Karpas-422 (cell line): ENCODE measurements at places on chromosomes 2 and 18.

- peaks cover 25% of the 10 kb centered on the region for H3K4me1 ChIP-seq
- H3K4me3 ChIP-seq = peak overlapping the region; percentile 87
- H3K27me3 ChIP-seq = no peaks in the 10 kb centered on the region
- H3K27ac ChIP-seq = no peak overlapping the region
- peaks cover 54% of the 10 kb centered on the region for H3K36me3 ChIP-seq
- DNase-seq = peak; percentile 59
Measured at GRCh38 chr18:68713131-68713530, 1.8 kb downstream of the TMX3 start.

DNA sequence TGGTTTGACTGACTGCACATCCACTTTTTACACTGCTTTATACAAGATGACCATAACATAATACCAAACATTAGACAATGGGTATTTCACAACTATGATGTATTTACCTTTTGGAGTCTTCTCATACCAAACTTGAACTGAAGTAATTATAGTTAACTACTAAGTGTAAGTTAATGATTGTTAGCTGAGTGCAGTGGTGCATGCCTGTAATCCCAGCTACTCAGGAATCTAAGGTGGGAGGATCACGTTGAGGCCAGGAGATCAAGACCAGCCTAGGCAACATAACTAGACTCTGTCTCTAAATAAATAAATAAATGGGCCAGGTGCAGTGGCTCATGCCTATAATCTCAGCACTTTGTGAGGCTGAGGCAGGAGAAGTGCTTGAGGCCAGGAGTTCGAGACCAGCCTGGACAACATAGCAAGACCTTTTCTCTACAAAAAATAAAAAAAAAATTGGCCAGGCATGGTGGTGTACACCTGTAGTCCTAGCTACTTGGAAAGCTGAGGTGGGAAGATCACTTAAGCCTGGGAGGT lies 44.9 kb upstream of the ORC2 start:
- H3K4me3 ChIP-seq = no peak overlapping the region
- DNase-seq = no peak
- peaks cover 26% of the 10 kb centered on the region; the same call in 1 of the 2 replicates for H3K36me3 ChIP-seq
- H3K4me1 ChIP-seq = no peaks in the 10 kb centered on the region
- no peak overlapping the region for H3K27ac ChIP-seq
- no peaks in the 10 kb centered on the region for H3K27me3 ChIP-seq

GRCh38 chr2:124804014-124804940 lies 779.2 kb downstream of the CNTNAP5 start:
- no peaks in the 10 kb centered on the region for H3K36me3 ChIP-seq
- H3K4me3 ChIP-seq = no peak overlapping the region
- H3K27ac ChIP-seq = no peak overlapping the region
- H3K27me3 ChIP-seq = no peaks in the 10 kb centered on the region
- peak; percentile 73 for DNase-seq
- H3K4me1 ChIP-seq = no peaks in the 10 kb centered on the region

DNA sequence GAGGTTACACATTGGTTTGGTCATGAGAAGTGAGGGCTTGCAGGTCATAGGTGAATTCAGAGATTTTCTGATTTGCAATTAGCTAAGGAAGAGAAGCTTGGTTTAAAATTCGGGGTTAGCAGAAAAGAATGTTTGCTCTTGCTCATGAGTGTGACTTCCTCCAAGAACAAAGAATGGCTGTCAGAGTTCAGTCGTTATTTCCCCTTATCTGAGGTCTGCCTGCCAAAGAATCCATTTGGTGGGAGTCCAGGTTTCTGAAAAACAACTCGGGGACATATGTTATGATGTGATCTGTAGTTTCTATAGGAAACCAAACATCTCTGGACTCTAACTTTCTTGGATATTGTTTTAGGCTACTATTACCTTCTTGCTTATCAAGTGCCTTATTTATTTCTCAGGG lies 3.2 kb upstream of the UGT1A6 start:
- no peaks in the 10 kb centered on the region for H3K4me1 ChIP-seq
- H3K27me3 ChIP-seq = no peaks in the 10 kb centered on the region
- H3K4me3 ChIP-seq = no peak overlapping the region
- peak; percentile 32 for DNase-seq
- no peaks in the 10 kb centered on the region for H3K36me3 ChIP-seq

- H3K27ac ChIP-seq = no peak overlapping the region
- H3K27me3 ChIP-seq = no peaks in the 10 kb centered on the region
- H3K4me1 ChIP-seq = peaks cover 7% of the 10 kb centered on the region
- no peak overlapping the region for H3K4me3 ChIP-seq
- H3K36me3 ChIP-seq = no peaks in the 10 kb centered on the region
Measured at GRCh38 chr18:36465970-36466369, 168.5 kb downstream of the FHOD3 start.
